ENCODE measurements at places on chromosomes 6 and 20.

DNA sequence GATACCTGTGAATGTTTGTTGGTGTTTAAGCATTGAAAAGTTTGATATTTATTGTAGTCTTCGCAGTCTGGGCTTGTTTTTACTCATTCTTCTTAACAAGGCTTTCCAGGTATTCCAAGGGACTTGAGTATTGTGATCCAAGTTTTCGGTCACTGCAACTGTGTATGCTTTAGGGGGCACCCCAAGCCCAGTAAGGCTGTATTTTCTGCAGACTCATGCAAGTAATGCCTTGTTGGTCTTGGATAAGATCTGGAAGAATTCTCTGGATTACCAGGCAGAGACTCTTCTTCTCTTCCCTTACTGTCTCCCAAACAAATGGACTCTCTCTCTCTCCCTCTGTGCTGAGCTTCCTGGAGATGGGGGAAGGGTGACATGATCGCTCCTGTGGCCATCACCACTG, 82.1 kb downstream of the RFPL4B start:
- DNase-seq: no peak

DNA sequence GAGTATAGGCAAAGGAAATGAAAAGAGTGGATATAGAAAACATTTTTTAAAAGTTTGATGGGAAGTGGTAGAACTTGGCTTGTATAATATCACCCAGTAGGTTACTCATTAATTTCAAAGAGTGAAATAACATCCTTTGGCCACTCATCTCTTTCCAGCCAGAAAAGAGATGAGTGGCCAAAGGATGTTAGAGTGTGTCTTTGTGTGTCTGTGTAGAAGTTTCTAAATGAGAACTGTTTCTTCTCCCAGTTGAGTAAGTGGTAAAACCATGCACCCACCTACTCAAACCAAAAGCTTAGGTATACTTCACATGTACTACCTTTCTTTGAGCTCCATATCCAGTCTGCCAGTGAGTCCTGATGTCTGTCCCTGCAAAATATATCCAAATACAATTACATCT, 47.7 kb upstream of the TMEM244 start:
- DNase-seq: no peak

DNA sequence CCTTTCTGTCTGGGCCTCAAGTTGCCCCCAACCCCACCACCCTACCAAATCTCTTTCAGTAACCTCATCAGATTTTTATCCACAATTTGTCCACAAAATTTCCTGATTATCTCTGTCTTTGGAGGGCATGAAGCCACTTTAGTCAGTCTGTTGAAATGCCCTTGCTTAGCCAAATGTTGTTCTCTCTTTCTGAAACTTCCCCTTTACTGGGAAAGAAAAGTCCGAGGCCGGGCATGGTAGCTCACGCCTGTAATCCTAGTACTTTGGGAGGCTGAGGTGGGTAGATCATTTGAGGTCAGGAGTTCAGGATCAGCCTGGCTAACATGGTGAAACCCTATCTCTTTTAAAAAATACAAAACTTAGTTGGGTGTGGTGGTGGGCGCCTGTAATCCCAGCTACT, 33.8 kb downstream of the TOMM6 start:
- DNase-seq: no peak

DNA sequence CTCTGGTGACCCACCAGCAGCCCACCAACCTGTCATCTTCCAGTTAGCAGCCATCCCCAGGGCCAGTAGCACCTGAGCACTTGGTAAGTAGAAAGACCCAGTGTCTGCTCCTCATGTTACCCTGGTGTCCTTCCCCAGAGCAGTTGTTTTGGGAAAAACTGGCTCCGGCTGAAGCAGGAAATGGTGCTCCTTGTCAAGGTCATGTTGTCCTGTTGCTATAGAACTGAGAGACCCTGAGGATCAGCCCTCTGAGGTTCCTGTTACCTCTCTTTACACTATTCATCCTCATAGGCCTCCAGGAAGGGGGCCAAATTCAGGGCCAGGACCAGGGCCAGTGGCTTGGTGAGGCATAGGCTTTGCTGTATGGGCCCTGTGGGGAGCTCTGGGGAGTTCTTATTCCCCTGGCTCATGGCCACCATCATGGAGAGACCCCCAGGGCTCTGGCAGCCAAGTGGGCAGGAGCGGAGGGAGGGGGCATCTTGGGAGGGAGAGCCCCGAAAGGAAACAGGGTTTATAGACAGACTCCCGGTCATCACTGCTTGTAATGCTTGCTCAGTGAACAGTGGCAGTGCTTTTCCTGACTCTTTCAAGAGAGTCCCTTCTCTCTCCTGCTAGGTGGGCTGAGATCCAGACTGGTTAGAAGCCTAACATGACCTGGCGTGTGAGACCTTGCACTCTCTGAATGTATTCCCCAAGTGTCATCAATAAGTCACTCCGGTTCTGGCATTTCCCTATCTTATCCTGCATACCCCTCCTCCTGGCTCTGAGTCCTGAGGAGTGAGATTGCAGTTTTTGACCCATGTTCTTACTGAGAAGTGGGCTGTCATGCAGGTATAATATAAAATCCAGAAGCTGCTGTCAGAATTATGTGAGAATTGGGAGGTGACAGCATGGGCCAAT, 50.7 kb downstream of the PPARD start:
- no peak for DNase-seq

- DNase-seq: peak; percentile 28
These were observed 33.9 kb downstream of the SLC17A4 start for GRCh38 chr6:25788305-25788922.

GRCh38 chr20:3563548-3564177, 92.8 kb downstream of the ATRN start:
- peak; percentile 13 for DNase-seq

DNA sequence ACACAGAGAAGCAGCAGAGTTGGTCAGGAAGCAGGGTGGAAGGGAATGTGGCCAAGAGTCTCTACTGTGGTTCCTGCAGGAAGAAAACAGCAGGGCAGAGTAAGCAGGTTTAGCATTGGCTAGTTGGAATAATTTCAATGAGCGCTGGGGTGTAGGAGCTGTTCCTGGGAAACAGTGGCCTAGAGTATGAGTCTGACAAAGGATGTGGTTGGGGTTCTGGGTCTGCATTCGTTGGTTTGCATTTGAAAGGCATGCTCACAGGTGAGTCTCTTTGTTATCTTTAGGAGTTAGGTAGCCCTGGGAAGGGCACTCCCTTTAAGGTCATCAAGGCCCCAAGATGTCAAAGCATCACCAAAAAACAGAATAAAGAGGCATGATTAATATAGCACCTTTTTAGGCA, 911.6 kb upstream of the SLC35B3 start:
- DNase-seq: no peak

DNA sequence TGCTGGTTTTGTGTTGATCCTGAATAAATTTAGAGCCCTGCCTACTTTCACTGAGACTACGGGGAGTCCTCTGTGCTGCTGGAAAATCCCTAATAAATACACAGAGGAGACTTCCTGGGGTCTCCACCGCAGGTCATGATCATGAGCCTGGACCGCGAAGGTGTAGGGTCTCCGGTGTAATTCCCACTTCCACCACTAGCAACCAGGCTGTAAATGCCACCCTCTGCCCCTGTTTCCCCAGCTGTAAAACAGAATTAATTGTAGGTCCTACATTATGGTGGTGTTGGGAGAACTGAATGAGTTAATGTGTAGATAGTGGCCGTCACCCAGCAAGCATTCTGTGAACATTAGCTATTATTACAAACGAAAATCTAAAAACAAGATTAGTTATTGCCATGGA, 191.6 kb upstream of the THBS2 start:
- no peak for DNase-seq

GRCh38 chr6:88730611-88731011, 232.8 kb downstream of the RNGTT start:
- no peak for DNase-seq

DNA sequence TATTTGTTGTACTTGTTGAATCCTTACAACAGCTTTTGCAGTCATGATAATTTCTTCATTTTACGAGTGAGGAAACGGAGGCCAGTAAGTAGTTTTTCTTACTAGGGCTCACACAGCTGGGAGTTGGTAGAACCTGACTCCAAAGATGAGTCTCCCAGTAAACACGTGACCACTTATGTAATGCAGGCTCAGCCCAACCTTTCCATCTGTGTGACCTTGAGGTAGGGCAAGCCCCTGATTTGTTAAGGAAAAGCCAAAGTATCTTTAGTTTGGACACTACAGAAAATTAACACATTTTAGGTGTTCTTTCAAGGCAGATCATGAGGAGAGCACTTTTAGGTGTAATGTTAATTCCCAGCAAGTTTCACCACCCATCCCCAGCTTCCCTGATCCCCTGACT, 111.3 kb downstream of the LRRC1 start:
- DNase-seq: no peak

GRCh38 chr20:3705970-3706739, 6.2 kb downstream of the SIGLEC1 start:
- DNase-seq: no peak

DNA sequence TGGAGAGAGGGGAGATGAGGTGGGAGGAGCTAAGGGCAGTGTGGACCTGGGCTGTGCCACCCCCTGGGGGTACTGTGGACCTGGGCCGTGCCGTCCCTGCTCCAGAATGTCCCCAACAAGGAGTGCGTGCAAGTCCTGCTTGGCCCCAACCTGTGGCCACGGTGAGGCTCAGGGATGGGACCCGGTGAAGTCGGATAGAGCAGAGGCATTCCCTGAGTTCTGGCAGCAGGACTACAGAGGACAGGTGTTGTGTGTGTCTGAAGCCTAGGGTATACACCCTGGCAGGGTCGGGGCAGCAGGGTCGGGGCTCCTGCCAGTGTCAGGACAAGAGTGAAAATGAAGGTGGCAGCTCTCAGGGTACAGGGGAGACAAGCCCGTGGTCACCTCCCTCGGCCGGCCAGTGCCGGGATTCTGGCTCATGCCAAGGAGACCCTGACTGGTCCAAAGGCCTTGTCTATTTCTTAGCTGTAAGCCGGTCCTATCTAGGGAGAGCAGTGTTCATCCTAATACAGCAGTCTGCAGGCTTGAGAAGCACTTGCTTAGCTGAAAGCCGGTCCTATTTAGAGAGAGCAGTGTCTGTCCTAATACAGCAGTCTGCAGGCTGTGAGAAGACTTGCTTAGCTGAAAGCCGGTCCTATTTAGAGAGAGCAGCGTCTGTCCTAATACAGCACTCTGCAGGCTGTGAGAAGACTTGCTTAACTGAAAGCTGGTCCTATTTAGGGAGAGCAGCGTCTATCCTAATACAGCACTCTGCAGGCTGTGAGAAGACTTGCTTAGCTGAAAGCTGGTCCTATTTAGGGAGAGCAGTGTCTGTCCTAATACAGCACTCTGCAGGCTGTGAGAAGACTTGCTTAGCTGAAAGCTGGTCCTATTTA, 95.9 kb downstream of the SMOC2 start:
- no peak for DNase-seq

DNA sequence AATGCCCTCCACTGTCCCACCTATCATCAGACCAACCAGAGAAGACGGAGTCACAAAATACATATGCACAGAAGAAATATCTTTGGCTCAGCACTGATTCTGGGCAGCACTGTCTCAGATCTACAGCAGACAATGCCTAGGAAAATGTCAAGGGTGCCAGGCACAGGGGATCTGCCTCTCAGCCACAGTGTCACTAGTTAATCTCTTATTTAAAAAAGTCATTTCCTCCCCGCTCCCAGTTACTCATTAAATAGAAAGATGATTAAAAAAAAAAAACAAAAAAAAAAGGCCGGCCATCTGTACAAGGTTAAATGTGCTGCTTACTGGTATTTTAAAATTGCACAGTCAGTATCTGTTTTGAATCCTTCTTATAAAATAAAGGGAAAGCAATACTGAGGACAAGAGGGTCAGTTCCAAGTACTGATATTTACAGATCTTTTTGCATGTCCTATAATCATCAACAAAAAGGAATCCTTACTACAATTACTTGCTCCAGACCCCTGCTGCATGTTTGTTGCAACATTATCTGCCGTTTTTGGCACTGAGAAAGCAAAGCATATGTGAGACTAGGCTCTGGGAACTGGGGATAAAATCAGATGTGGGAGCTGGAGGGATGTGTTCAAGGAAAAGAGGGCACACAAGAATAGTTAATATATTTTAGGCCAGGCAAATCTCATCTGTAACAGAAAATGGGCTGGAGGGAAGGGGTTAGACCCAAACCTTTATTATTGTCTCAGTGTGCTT, 299.3 kb downstream of the KIF16B start:
- DNase-seq: no peak

- DNase-seq: no peak
These were observed 12.1 kb downstream of the HIVEP2 start for GRCh38 chr6:142932889-142933288.

DNA sequence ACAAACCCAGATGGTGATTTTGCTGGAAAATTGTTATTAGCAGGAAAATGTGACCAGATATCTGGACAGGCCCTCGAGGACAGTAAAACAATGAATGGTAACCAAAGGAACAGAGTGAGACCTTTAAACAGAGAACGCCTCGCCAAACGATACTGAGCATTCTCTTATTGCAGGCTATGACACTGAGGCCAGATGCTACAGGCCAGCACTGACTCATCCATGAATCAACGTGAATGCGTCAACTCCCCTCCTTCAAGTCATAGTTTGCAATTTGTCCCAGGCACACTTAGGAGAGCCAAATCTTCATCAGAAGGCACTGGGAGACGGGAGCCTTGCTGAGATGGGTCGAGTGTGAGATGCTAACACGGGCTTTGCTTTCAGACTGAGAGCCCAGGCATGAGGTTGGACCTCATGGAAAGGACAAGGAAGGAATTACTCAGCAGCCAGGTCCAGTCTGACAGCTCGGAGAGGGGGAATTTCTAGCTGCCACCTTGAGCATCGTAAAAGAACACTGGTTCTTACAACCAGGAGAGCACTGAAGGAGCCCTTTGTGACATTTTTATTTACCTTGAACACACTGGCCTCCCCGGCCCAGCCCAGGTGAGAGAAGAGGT, 60.7 kb downstream of the BMP7 start:
- no peak for DNase-seq

- DNase-seq: no peak
These were observed 81.2 kb downstream of the ASXL1 start for GRCh38 chr20:32439132-32439829.

Measured in nephron progenitor cell (in vitro differentiated cells).